CD4-positive, alpha-beta memory T cell (primary cell): ENCODE measurements at places on chromosomes 6 and 20.

GRCh38 chr6:16671302-16672289 is 89.7 kb downstream of the ATXN1 start:
- DNase-seq: no peak

DNA sequence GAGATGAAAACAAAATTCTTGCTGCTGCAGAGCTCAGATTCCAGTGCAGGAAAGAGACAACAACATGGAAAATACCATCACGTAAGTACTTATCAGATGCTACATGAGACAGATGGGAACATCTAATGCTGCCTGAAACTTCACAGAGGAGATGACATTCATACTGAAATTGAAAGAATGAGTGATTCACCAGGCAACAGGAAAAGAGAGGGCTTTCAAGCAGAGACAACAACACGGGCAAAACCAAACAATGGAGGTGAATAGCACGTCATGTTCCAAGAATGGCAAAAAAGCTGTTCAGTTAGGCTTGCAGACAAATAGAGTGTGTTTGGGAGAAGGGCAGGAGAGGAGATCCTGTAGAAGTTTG is 39.3 kb downstream of the GTF2H5 start:
- no peak for DNase-seq

GRCh38 chr6:130908188-130908587 is 81.0 kb downstream of the SMLR1 start:
- DNase-seq: no peak

- DNase-seq: no peak
Measured at GRCh38 chr6:168100011-168100802, 21.2 kb upstream of the FRMD1 start.

DNA sequence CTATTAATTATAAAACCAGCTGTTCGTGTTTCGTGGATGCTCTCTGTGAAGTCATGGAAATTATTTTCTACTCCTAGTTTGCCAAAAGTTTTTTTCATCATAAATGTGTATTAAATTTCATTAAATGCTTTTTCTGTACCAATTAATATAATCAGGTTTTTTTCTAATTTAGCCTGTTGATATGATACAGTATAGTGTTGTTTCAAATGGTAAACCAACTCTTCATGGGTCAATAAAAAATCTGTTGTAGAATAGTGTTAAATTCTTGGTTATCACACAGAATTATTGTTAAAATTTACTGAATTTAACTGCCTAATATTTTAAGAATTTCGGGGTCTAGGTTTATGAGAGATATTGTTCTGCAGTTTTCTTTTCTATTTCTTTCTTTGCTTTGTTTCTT is 505.9 kb upstream of the MANEA start:
- DNase-seq: no peak

- no peak for DNase-seq
Measured at GRCh38 chr6:146355521-146356100, 188.0 kb upstream of the RAB32 start.

GRCh38 chr20:32192698-32193097 is 14.8 kb downstream of the PLAGL2 start:
- DNase-seq: no peak

DNA sequence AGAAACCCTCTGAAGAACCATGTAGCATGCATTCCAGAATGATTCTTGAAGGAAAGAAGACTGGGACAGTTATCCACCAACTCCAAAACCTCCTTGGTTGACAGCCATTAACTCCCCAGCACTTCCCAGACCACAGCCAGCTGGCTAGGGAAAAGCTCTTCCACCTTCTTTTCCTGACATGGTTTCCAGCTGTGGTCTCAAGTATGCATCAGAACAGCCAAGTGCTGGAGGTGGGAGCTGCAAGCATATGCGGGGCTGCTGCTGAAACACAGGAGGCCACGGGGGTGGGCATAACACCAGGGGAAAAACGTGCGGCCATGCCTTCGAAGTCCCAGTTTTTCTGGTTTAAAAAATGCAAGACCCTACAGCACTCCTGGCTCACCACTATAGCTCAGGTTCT is 108.0 kb upstream of the FAM184A start:
- DNase-seq: no peak
